Thoracic aorta endothelial cell (primary cell): ENCODE measurements at places on chromosomes 3 and 15. TPM values are rescaled to one million over a fixed set of nuclear protein-coding genes. Genes with fewer than 3 reads are reported as not detected.

GLDN gene
- not detected in 2 replicates for total RNA-seq

PRICKLE2 gene
- 4.6 and 9.2 TPM in 2 replicates for total RNA-seq

OR5K4 gene
- total RNA-seq, result not detected in 2 replicates

HSPBAP1 gene
- 7.7 and 9.8 TPM in 2 replicates for total RNA-seq
